Iris pigment epithelial cell (primary cell): ENCODE measurements at places on chromosomes 3 and 15.

DNA sequence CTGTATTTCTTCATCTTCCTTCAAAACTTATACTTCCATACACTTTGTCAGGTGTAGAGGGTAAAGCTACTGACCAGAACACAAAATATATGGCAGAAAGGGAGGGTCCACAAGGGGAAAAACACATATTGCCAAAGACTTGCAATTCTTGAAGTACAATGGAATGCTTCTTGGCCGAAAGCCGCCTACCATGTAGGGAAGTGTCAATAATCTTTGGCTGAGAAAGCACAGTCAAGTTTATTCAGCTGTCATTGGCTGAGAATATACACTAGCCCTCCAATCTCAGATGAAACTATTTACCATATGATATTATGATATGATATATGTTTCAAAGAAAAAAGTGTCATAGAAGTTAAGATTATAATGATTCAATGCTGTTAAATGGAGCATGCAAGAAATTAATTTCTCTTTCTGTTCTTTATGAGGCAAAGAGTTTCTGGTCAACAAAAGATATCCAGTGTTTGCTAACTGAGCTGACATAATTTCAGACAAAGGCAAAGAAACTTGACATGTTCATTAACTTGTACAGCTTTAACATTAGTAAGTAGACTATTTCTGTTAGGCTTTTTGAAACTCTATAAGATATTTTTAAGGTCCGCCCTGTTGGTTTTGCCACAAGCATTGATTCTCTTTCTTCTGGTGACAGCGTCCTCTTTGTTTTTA is 89.0 kb upstream of the LPP start:
- peak; percentile 47 for DNase-seq

- DNase-seq: no peak
These were observed 2.1 kb downstream of the MAGEL2 start for GRCh38 chr15:23645371-23646164.

- DNase-seq: peak; percentile 97
These were observed 75.5 kb downstream of the NEDD4 start for GRCh38 chr15:55917881-55918296.

DNA sequence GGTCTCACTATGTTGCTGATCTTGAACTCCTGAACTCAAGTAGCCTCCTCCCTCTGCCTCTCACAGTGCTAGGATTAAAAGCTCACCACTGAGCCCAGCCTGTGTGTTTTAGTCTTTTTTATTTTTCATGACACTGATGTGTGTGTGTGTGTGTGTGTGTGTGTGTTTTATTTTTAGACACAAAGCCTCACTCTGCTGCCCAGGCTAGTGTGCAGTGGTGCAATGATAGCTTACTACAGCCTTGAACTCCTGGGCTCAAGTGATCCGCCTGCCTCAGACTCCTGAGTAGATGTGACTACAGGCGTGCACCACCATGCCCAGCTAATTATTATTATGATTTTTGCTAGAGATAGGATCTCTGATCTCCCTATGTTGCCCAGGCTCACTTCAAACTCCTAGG is 23.3 kb upstream of the CTSH start:
- DNase-seq: no peak

DNA sequence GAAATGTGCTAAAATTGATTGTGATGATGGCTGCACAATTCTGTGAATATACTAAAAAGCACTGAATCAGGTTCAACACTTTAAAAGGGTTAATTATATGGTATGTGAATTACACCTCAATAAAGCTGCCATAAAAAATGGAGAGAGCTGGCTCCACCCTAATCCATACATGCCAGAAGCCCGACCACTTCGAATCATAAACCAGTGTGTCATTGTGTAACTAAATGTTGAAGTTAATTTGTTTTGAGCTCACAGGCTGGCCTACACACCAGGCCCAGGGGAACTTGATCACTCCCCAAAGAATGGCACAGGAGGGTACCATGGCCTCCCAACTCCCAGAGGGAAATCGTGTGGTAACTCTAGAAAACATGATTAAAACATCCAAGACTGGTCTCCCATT is 14.0 kb downstream of the PLCD1 start:
- no peak for DNase-seq

GRCh38 chr15:31461911-31462480 is 135.4 kb downstream of the KLF13 start:
- no peak for DNase-seq
